Activated CD4-positive, CD25-positive, alpha-beta regulatory T cell (primary cell): ENCODE measurements at places on chromosomes 2 and 18.

GRCh38 chr2:238391042-238391689, 35.6 kb upstream of the ASB1 start:
- no peak for DNase-seq

DNA sequence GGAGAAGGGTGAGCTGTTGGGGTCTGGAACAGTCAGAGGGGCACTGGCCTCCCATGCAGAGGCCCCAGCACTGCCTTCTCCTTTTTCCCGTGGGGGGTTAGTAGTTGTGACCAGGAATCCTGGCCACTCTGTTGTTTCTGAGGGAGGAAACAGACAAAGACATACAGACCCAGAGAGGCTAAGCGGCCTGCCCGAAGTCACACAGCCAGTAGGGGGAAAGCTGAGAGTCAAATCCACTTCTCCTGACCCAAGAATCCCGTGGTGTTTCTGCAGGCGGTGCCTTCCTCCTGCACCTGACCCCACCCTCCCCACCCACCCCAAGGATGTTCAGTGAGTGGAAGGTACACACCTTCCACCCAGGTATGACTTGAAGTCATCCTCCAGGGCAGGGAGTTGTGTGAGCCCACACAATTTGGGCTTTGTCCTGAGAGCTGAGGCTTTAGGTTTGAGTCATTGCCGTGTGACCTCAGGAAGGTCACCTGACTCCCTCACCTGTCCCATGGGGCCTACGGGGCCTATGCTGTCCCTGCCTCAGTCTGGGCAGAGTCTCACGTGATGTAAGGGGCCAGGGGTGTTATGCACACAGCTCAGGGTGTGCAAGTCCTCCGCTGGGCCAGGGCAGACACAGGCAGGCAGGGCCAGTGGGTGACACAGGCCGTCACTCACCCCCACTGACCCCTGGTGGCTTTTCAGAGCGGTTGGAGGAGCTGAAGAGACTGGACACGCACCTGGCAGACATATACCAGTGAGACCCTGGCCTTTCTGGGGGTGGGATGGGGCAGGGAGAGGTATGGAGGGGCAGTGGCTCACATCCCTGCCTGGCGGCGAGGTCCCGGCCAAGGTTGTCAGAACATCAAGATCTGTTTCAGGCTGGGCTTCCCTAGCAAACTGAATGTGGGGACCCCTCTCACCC, 5.0 kb downstream of the NT5DC4 start:
- no peak for DNase-seq

DNA sequence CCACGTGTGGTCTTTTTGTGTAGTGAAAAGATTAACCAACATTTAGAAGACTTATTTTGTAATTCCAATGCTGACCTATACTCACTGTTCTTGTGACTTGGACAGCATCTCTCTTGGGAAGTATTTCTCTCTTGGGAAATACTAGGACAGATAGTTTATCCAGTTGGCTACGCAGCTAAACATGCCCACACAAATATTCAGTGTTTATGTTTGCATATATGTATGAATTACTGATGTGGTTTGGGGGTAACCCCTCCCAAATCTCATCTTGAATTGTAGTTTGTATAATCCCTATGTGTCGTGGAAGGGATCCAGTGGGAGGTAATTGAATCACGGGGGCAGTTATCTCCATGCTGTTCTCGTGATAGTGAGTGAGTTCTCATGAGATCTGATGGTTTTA, 2062.3 kb upstream of the CELF4 start:
- DNase-seq: no peak

DNA sequence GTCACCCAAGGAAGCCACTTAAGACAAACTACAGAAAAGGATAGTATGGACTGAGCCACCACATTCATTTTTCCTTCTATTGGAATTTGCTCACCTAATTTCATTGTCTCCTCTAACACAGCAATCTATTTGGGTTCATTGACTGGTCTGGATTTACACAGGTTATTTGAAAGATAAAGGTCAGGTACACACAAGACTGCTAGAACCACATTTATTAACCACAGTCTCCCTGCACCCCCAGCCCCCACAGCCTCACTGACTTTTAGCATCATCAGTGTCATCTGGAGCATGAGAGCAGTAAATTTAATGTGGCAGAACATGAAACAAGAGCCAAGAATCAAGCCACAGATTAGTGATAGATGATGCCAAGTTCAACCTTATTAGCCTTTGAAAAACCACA, 226.9 kb upstream of the GYPC start:
- no peak for DNase-seq

- no peak for DNase-seq
These were observed 216.1 kb upstream of the SETBP1 start for GRCh38 chr18:44464398-44465180.

GRCh38 chr18:7885865-7886264, 318.7 kb downstream of the PTPRM start:
- DNase-seq: no peak

DNA sequence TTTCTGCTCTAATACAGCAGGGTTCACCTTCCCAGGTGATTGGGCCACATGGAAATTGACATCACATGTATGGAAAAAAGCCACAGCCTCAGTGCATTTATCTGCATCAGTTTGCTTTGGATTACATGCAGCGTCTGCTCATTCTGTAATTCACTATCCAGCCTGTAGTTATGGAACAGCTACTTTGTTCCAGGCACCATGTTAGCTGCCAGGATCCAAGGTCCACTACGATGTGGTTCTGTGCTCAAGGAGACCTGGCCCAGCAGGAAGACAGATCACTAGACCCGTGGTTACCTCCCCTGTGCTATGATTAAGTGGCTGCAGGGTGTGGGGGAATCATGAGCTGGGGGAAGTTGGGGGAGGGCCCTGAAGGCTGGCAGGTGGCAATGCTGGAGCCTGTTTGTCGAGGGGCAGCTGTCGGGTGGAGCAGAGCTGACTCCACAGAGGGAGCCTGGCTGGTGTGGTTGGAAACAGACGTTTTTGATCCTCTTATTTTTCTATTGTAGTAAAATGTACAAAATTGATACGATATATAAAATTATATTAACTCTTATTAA, 58.6 kb downstream of the TSHZ1 start:
- no peak for DNase-seq

DNA sequence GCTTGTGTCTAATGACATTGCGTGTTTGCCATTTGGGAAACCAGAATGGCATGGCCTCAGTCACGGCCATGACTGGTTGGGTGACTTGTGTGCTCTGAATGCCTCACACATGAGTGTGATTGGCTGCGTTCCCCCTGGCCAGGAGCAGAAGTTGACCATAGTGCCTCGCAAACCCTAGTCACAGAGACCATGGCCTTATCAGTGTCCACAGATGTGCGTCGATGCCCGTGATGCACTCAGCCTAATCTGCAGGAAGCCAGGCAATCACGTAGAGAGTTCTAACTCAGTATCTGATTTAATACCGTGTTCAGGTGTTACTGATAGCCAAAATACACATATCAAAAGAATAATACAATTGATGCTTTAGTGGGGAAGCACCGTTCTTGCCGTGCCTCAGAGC, 64.0 kb downstream of the BOLA3 start:
- no peak for DNase-seq

GRCh38 chr2:66576561-66577320, 141.8 kb downstream of the MEIS1 start:
- no peak for DNase-seq

- DNase-seq: no peak
These were observed 205.4 kb downstream of the HDAC4 start for GRCh38 chr2:239195318-239195871.

- no peak for DNase-seq
These were observed 231.3 kb upstream of the CELF4 start for GRCh38 chr18:37796823-37797349.

- no peak for DNase-seq
These were observed 172.9 kb upstream of the SETBP1 start for GRCh38 chr18:44507729-44508325.
